ENCODE measurements at places on chromosomes 12 and 14.

- DNase-seq = no peak
Measured at GRCh38 chr12:23618718-23619117, 330.8 kb downstream of the SOX5 start.

DNA sequence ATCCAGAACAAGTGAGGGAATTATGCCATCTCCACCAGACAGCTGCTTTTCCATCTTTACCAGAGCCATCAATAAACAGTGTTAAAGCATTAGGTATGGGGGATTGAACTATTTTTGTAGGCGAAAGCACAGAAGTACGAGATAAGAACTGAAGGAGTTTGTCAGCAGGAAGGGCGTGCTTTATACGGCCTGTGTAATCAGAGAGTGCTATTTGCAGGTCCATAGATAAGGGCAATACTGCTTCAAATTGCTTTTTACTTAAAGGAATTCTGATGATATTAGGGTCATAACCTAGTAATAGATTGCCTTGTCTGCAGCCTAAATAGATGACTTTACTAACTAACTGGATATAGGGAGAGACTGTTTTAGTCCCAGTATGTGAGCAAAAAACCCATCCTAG, 20.3 kb upstream of the CLEC4E start:
- no peak for DNase-seq

DNA sequence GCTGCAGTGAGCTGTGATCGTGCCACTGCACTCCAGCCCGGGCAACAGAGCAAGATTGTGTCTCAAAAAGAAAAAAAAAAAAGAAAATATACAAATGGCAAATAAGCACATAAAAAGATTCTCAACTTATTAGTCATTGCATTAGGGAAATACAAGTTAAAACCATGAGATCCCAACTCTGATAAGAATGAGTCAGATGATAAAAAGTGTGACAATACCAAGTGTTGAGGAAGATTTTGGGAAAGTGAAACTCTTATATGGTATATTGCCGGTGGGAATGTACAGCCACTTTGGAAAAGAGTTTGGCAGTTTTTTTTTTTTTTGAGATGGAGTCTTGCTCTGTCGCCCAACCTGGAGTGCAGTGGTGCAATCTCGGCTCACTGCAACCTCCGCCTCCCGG, 7.6 kb upstream of the PRPF40B start:
- DNase-seq = no peak

DNA sequence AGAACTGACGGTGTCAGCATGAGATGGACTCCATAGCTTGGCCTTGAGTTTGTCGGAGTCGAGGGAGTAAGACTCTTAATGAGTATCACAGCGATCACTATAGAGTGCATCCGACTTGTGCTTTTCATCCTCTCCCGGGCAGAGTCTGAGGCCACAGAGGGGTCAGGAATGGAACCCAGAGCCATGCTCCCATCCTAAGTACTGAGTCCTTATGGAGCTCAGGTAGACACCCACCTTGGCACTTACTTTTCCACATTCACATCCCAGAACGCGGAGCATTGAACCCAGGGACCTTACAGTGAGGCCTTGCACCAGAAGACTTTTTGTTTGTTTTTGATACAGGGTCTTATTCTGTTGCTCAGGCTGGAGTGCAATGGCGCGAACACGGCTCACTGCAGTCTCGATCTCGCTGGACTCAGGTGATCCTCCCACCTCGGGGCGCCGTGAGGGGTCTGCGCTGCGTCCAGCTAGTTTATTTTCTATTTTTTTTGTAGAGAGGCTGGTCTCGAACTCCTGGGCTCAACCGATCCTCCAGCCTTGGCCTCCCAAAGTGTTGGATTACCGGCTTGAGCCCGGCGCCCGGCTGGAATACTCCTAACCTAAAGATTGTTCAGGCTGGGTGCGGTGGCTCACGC, 719 bp upstream of the SRSF9 start:
- no peak for DNase-seq

- DNase-seq = no peak
Measured at GRCh38 chr12:1391722-1392121, 202.7 kb downstream of the FBXL14 start.

- DNase-seq = no peak
Measured at GRCh38 chr14:71703477-71703876, 228.8 kb upstream of the RGS6 start.

GRCh38 chr12:67720351-67720856, 71.9 kb downstream of the DYRK2 start:
- DNase-seq = no peak

- DNase-seq = no peak
Measured at GRCh38 chr14:77400216-77400615, 23.0 kb downstream of the SAMD15 start.

DNA sequence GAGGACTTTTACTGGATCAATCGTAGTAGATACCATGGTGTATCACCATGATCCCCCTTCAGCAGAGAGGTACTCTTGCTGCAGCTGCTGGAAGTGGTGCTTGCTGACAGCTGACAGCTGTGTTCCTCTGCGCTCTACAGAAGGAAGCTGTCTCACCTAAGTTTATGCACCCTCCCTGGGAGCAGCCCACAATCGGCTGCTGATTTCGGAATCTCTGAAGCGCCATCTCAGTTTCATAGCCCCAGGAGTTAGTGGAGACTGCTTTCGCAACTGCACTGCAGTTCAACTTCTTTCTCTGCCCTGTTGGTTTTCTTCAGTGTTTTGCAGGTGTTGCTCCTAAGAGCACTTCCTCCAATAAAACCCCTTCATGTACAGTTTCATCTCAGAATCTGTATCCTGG, 237.9 kb downstream of the PAWR start:
- DNase-seq = no peak

DNA sequence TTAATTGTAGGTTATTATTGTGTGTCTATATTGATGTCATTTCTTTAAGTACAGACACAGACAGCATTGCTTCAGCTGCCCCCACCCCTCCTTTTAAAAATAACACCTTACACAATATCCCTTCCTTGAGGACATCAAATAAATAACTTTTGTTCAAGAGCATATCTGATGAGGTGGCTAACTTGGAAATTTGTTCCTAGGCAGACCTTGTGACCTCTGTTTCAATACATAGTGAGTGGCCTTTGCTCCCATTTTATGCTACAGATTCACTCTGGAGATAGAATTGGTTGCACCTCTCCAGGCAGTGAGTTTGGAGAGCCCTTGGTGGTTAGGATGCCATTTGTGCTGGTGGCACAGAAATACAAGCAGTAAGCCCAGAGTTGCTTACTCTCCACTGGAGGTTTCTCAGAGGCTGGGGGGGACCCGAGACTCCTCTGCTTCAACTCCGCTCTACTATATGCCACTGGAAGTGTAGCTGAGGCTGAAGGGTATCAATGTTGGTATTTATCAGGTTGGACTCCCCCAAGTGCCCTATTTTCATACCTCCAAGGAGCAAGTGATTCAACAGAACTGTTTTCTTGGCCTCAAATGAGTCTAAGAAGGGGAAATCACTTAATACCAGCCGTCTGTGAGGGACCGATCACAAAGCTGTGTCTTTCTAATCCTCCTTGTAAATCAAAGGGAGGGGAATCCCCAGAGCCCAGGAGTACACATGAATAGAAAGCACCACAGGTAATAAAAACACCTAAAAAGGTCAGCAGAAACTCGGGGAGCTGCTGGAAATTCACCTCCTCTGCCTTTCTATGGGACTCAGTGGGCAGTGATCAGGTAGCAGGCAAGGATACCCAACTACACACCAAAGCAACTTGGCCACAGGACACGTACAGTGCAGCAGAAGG, 463.1 kb downstream of the RAD51B start:
- no peak for DNase-seq
